ENCODE measurements at places on chromosomes 12 and 14.

GRCh38 chr12:109697270-109697553 is 16.4 kb upstream of the FAM222A start:
- DNase-seq, result no peak

DNA sequence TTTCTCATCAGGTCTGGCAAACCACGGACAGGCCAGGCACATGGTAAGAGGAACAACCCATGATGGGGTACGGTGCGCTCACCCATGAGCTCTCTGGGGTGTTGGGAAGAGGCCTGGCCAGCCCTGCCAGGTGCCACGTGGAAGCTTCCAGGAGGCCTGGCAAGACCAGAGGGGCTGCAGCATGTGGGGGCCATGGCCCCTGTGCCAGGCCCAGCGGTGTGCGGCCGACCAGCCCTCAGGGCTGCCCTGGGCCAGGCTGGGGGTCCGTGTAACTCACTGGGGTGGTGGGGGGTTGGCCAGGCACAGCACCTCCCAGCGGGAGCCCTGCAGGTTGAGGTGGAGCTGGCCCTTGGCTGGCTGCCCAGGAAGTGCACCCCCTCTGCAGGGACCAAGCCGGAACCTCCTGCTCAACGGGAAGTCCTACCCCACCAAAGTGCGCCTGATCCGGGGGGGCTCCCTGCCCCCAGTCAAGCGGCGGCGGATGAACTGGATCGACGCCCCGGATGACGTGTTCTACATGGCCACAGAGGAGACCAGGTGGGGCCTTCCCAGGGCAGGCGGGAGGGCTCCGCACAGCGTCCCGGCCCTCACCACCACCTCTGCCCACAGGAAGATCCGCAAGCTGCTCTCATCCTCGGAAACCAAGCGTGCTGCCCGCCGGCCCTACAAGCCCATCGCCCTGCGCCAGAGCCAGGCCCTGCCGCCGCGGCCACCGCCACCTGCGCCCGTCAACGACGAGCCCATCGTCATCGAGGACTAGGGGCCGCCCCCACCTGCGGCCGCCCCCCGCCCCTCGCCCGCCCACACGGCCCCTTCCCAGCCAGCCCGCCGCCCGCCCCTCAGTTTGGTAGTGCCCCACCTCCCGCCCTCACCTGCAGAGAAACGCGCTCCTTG is 4.9 kb upstream of the CRIP2 start:
- DNase-seq, result peak; percentile 33

DNA sequence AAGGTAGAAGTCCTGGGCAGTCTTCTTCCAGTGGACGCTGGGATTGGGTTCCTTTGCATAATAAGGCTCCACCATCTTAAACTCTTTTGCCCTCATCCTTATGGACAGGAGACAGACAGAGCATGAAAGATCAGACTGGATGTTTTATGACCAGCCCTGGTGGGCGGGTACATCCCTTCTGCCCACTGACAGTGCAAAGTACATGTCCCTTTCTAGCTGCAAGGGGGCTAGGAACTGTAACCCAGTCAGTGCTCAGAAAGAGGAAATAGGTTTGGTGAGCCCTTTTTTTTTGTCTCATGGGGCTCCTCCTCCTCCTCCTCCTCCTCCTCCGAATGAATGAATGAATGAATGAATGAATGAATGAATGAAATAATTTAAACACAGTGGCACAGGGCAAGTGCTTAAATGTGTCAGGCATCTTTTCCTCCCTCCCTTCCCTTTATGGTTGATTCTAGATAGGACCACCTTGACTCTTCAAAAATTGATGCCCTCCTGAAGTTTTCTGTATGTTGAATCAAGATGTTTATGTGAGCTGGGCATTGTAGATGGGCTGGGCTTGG is 36.4 kb upstream of the HNF1A start:
- DNase-seq, result no peak

- peak; percentile 88 for DNase-seq
Observed at GRCh38 chr14:91372671-91373495, 44.7 kb downstream of the CCDC88C start.

All from NCI-H69 (cell line).